ENCODE measurements at places on chromosomes 13 and 19. TPM values are rescaled to one million over a fixed set of nuclear protein-coding genes. Genes with fewer than 3 reads are reported as not detected.

The KCNJ14 gene
- 0.39 TPM for total RNA-seq

The PODNL1 gene
- 1.1 TPM for total RNA-seq

The SERPINE3 gene
- not detected for total RNA-seq

The VSIG10L gene
- 0.27 TPM for total RNA-seq

The CABP5 gene
- not detected for total RNA-seq

The CGB5 gene
- total RNA-seq = not detected

The TMEM238 gene
- not detected for total RNA-seq

The CKAP2 gene
- total RNA-seq = 58.2 TPM

The ITGBL1 gene
- total RNA-seq = 3.6 TPM

The ZNF728 gene
- total RNA-seq = not detected

The SHISA7 gene
- total RNA-seq = not detected

The SSBP4 gene
- total RNA-seq = 134 TPM

The ZNF580 gene
- total RNA-seq = 11.2 TPM

The CPAMD8 gene
- total RNA-seq = 0.80 TPM

The RFXAP gene
- total RNA-seq = 2.0 TPM

The IRS2 gene
- total RNA-seq = 0.64 TPM

The PLPPR2 gene
- 17.1 TPM for total RNA-seq

The GZMM gene
- total RNA-seq = not detected

The ZNF578 gene
- 2.0 TPM for total RNA-seq

The FAM216B gene
- total RNA-seq = not detected

The CEACAM20 gene
- total RNA-seq = not detected

The GRAMD1A gene
- total RNA-seq = 49.5 TPM

The FAM83E gene
- not detected for total RNA-seq

The CGB3 gene
- not detected for total RNA-seq

The IRGC gene
- not detected for total RNA-seq

The GPR42 gene
- not detected for total RNA-seq

The CEACAM7 gene
- total RNA-seq = not detected

The NLRP4 gene
- not detected for total RNA-seq

The LRRC8E gene
- total RNA-seq = 1.00 TPM

The BORA gene
- total RNA-seq = 10.9 TPM

The TNNI3 gene
- not detected for total RNA-seq

The NUP58 gene
- total RNA-seq = 39.3 TPM

The CADM4 gene
- 1.1 TPM for total RNA-seq

The TTC9B gene
- not detected for total RNA-seq

The C19orf33 gene
- 65.5 TPM for total RNA-seq

The TLE6 gene
- 0.20 TPM for total RNA-seq
